Heart right ventricle (tissue), 16 donors: ENCODE measurements at places on chromosomes 5 and 9.

DNA sequence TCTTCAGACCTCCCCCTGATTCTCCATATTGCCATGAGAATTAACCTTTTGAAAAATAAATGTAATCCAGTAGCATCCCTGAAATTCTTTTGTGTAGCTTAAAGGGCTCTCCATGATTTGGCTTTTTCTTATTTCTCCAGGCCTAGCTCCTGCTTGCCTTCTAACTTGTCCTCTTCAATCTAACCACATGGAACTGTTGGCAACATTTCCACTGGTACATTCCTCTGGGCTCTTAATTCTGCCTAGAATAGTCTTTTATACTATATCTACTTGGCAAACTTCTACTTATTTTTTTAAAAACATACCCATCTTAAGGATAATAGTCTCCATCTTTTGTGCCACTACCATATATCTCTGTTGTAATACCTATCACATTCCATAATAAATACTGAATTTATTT lies 54.1 kb downstream of the GNG10 start:
- DNase-seq, result no peak

DNA sequence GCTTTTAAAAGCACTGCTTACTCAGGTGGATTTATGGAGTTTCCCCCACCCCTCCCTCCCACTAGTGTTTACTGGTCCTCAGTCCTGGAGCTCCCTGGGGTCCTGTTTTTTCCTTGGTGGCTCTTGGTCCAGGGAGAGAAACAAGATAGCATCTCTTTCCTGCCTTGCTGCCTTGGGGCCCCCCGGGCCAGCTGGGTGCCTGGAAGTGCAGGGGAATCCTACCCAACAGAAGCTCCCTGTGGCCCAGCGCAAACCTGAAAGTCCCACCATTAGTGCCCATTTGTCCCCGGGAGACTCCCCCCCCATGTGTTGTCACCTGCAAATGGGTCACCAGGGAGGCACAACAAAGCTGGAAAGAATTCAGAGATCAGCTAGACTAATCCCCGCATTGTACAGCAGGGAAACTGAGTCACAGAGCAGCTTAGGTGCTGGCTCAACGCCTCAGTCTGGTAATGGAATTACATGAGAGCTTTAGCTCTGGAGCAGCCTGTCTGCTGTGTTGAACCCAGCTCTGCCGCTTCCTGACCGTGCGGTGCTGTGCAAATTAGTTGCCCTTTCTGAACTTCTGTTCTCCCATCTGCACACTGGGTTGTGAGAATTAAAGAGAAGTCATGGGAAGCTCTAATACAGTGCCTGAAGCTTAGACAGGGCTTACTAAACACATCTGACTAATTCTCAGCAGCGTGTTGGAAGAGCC lies 38.2 kb downstream of the DAB2IP start:
- no peak for DNase-seq

- DNase-seq, result no peak
Measured at GRCh38 chr5:168179192-168179593, 112.3 kb upstream of the WWC1 start.

GRCh38 chr5:10673017-10673389 lies 88.0 kb downstream of the DAP start:
- DNase-seq, result no peak

DNA sequence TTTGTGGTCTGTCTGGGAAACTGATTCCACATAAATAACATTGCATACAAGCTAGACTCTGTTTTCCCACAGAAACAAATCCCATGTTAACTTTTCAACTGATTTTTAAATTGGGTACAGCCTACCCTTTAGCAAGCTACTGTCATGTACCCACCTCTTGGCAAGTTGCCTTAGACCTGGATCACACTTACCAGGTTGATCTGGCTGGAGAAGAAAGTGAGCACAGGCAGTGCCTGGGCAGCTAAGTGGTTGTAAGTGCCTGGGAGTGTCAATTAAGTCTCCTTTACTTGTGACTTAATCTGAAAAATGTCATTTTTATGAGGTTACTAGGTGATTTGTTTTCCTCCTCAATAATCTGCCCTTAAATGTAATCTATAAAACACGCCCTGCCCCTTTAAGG lies 336.4 kb downstream of the ARL15 start:
- no peak for DNase-seq

DNA sequence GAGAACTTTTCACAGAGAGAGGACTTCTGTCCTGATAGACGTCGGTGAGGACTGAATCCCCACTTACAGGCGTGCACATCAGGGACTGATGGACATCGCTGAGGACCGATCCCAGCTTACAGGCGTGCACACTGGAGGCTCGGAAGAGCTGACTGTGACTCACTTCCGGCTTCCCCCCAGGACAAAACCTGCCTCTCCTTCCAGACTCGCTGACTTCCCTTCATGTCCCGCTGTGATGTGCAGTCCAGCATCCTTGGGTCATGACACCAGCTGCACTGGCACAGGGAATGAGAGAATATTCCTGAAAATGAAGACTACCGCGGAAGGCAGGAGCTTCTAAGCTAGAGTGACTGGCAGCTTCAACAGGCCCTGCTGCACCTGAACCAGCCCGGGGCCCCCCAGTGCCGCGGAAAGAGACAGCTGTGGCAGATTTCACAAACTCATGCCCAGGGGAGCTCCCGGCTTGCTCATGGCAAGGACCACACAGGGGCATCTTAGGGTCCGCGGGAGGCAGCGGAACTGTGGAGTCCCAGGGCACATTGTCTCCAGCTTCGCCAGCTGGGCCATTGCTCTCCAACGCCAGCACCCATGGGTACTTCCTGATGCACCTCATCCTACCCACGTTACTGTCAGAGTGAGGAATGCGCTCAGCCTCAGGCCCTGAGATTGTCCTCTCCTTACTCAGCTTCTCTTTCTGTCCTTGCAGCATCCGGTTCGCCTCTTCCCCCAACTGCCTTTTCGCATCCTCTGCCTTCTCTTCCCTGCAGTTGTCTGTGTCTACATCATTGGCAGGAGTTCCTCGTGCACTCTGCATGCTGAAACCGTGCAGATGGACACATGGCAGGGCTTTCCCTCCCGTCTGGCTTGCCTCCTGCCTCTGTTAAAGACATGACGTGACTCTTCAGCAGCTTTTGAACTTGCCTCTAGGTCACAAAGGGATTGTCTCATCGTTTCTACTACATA lies 29.5 kb downstream of the SURF6 start:
- no peak for DNase-seq

DNA sequence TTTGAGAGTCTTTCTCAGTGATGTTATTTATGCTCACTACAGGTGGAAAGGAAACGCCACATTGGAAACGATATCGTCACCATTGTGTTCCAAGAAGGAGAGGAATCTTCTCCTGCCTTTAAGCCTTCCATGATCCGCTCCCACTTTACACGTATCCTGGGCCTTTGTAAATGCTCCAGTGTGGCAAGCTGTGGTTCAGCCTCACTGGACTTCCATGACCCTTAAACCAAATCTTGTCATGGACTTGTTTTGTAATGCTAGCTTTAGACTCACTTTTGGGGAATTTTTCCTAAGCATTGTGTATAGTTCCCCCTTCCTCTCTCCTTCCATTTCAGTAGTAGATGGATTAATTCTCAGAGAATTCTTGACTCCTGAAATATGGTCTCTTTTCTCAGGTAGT lies 60.9 kb upstream of the SLC2A8 start:
- no peak for DNase-seq

GRCh38 chr5:137619191-137619870 lies 116.6 kb downstream of the KLHL3 start:
- peak; percentile 75 for DNase-seq

DNA sequence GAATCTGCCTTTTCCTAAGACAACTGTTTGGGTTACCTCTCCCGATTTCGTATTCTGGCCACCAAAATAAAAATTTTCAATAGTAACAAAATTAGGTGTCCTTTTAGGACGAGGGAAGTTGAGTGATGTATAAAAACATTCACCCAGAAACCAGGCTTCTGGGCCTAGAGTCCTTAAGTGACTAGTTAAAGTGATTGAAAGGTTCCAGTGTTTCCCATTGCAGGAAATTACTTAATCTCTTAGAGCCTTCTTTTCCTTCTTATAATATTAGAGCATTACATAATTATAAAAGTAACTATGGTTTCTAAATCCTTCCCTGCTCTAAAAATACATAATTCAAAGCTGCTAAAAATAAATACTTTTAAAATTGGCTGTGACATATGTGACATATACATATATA lies 7.3 kb downstream of the MCIDAS start:
- DNase-seq, result no peak

DNA sequence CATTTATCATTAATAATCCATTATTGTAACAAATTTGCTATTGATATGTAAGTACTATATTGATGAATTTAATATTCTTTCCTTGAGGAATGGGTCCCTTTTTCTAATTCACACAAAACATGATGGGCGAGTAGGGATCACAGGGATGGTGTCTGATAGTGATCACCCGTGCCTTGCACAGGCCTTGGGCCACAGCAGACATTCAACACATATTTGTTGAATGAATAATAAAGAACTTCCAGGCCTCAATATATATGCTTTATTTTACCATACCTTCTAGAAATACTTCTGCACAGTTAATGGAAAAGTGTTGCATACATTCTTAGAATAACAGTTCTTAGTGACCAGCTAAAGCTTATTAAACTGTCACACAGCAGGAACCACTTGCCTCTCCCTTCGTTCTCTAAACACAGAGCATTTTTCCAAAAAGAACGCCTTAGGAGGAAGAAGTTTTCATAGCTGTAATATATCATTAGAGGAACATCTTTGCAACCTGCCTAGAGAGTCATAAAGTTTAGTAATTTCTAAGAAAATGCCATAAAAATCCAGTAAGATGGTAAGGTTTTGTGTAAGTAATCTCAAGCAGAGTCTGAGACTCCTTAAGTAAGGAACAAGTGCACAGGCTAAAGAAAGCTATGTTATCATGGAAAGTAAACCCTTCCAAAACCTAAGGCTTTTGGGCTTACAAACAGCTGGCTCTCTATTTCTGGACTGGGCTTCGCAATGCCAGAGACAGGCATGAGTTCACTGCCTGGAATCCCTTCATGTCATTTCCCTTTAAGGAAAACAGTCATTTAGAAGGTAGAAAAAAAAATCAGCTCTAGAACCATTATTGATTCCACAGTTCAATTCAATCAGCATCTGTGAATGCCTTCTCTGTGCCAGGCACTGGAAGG lies 17.7 kb downstream of the TTLL11 start:
- DNase-seq, result no peak

- no peak for DNase-seq
Measured at GRCh38 chr9:82598241-82599039, 464.5 kb downstream of the RASEF start.

- DNase-seq, result peak; percentile 68
Measured at GRCh38 chr9:37466037-37466709, 923 bp upstream of the ZBTB5 start.

- DNase-seq, result no peak
Measured at GRCh38 chr5:132008163-132008473, 3.3 kb downstream of the ACSL6 start.

DNA sequence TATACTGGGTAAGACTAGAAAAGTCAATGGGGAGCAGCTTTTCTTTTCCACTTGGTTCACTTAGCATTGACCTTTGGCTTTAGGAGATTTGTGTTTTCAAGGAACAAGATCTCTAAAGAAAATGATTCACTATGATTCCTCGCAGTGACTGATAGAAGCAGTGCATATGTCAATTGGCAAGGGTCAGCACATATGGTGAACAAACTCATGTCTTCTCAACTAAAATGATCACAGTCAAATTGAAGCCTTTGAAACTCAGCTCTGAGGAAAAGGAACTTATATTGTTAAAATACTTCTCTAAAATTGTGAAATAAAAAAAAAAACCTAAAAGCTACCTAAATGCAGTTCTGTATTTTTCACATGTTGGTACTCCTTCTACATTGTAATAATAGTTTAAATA lies 43.2 kb upstream of the IL7R start:
- DNase-seq, result no peak

- DNase-seq, result no peak
Measured at GRCh38 chr9:101512116-101512515, 21.5 kb upstream of the RNF20 start.

DNA sequence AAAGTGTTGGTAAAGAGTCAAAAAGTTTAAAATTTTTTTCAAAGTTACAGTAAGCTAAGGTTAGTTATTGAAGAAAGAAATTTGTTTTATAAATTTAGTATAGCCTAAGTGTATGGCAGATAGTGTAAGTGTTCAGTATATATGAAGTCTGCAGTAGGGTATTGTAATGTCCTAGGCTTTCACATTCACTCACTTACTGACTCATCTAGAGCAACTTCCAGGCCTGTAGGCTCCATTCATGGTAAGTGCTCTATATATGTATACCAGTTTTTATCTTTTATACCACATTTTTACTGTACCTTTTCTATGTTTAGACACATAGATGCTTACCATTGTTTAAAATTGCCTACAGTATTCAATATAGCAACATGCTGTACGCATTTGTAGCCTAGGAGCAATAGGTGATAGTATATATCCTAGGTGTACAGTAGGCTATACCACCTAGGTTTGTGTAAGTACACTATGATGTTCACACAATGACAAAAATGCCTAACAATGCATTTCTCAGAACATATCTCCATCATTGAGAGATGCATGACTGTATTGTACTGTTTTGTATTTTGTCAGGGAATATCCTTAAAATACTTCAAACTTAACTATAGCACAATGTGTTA lies 38.5 kb downstream of the CYSTM1 start:
- no peak for DNase-seq

- no peak for DNase-seq
Measured at GRCh38 chr9:74765481-74765971, 122.2 kb downstream of the TRPM6 start.

DNA sequence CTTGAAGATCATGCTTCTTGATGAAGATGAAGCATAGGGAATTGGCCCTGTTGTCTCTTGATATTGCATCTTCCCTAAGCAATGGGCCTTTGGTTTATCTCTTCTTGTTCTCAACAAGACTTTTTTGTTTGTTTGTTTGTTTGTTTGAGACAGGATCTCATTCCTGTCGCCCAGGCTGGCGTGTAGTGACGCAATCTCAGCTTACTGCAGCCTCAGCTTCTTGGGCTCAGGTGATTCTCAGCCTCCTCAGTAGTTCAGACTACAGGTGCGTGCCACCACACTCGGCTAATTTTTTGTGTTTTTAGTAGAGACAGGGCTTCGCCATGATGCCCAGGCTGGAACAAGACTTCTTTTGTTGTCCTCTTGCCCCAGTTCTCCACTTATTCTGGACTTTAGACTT lies 5.2 kb downstream of the TMEFF1 start:
- DNase-seq, result no peak

DNA sequence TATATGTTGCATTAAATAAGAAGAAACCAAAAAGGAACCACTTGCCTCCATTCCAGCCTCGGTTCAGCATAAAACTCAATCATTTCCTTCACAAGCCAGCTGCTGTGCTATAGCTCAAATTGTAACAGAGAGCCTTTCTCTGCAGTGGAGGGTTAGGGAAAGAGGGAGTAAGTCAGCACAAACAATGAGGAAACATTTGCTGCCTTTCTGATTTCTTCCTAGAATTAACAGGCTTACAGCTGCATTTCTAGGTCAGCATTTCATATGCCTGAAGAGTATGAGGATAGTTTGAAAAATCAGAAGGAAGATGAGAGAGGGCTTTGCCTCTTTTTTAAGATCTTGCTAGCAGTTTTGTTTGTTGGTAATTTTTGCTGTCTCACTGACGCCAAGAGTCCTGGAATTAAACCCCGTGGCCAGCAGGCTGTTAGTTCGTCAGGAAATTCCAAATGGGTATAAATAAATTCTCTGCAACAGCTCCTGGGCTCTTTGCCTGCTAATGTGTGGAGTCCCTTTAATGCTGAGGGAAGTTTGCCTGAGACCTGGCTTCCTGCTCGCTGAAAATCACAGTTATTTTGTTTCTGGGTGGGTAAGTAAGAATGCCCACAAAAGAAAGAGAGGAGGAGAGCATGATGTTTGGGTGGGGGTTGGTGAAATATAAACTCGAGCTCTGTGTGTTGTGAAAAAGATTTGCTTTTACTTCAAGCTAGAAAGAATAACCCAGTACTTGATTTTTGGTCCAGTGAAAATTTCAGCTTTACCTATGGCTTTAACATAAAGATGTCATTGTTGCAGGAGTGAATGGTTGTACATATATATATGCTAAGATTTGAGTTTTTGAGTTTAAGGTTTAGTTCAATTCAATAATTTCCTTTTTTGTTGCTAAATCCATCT lies 148.1 kb upstream of the DMRT1 start:
- no peak for DNase-seq
